Peyer's patch (tissue), 4 donors: ENCODE measurements at places on chromosomes 3 and 15.
A peak's percentile ranks its signal among the peaks of the same experiment; 100 is the strongest.

DNA sequence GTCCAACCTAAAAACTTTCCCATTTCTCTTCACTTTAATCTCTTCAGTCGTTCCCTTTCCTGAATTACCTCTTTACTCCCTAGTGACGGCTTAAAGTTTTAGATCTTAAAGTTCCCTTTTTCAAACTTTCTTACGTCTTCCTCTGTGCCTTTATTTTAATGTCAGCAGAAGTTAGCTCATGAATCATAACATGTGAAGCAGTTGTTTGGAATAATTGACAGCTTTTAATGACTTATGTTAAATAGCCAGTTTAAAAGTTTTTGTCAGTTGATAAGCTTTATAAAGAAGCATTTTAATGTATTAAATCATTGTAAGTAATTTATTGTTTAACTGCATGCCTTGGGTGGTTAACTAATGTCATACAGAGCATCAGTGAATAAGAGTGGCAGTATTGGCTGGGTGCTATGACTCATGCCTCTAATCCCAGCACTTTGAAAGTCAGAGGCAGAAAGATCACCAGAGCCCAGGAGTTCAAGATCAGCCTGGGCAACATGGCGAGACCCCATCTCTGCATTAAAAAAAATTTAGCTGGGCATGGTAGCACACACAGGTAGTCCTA, 33.9 kb downstream of the PIK3CA start:
- DNase-seq = no peak

- DNase-seq = no peak
Measured at GRCh38 chr3:126827121-126827520, 123.1 kb downstream of the CHCHD6 start.

- DNase-seq = no peak
Measured at GRCh38 chr3:25035526-25035925, 392.5 kb upstream of the RARB start.

GRCh38 chr3:171977860-171978259, 61.5 kb upstream of the FNDC3B start:
- no peak for DNase-seq

DNA sequence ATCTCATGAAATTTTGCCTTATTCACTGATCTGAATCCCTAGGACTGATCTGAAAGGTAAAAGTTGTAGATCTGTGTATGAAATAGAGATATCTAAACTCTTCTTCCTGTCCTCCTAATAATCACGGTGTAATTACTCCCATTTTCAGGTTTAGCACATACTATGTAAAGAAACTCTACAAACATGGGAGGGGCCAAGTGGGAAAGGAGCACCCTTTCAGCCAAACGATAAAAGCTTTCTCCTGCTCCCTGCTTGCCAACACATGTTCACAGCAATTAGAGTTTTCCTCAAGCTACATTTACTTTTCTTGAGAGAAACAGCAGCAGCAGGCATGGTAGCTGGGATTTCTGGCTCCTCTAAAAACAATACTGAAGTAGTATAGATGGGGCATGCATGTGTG, 71.6 kb downstream of the CHAC1 start:
- no peak for DNase-seq

- no peak for DNase-seq
Measured at GRCh38 chr15:63540449-63540848, 36.1 kb downstream of the USP3 start.

GRCh38 chr15:57734860-57735259, 28.3 kb downstream of the POLR2M start:
- DNase-seq = no peak

DNA sequence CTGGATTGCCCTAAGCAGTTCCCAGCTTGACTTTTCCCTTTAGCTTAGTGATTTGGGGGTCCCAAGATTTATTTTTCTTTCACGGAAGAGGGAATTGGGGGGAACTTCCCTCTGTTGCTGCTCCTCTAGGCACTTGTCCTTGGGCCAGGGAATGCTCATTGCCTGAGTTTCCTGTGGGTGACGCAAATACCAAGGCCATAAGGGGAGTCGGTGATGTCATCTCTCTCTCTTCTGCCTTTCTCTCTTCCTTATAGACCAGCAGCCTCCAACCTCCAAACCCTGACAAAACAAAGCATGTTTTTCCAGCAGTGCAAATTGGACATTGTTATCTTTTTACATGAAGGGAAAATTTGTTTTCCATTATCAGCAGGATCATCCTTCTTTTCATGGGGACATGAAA, 120.2 kb downstream of the ITPR1 start:
- no peak for DNase-seq

DNA sequence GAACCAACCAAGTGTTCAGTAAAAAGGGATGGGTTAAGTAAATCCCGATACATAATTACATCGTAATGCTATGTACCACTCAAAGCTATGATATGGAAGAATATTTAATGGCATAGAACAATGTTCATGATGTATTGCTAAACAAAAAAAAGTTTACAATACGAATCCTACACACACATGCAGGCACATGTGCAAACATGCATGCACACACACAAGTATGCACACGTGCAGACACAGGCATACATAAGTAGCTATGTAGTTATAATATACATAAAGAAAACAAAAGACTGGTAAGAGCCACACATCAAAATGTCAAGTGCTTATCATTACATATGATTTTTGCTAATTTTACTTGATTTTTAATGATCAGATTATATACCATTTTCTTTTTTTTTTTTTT, 74.2 kb downstream of the ARRDC4 start:
- no peak for DNase-seq

DNA sequence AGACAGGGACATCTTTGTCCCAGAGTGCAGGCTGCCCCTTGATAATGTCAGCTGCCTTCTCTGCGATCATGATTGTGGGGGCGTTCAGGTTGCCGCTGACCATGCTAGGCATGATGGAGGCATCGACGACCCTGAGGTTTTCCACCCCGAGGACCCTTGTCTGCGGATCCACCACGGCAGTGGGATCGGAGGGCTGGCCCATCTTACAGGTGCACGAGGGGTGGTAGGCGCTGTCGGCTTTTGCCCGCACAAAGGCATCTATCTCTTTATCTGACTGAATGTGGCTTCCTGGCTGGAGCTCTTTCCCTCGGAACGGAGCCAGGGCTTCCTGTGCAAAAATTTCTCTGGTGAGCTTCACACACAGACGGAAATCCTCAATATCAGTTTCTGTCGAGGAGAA, 28.4 kb downstream of the CHDH start:
- no peak for DNase-seq

DNA sequence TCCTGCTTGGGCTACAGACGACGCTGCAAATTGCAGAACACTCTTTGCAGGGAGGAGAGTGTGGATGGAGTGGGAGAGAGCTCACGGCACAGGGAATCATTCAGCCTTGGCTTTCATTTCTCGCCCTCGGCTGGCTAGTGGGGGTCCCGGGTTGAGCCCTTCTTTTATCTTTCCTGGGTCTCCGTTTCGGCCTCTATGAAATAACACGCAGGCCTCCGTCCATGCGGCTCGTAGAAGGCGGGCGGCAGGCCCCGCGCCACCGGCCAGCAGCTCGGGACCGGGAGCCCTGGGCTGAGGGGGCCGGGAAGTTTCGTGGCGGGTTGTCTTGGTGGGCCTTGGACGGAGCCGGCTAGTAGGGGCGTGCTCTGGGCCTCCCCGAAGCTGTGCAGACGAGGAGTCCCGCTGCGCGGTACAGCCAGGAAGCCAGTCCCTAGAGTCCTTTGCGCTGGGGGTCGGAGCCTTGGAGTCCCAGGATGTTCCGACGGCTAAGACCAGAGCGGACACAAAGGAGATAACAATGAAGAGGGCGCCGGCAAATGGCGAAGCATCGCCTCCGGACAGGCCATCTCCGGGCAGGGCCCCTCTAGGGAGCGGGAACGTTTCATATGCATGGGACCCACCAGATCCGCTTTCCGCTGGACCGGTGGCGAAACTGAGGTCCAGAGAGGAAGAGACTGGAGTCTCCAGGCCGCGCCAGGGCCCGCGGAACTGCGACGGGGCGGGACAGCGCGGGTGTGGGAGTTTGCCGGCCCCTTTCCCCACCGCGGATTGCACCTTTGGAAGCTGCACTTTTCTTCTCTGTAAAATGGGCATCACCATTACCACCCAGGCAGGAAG, 4.3 kb downstream of the RNU6-1 start:
- no peak for DNase-seq

- DNase-seq = no peak
Measured at GRCh38 chr15:35912196-35912595, 366.2 kb upstream of the DPH6 start.

GRCh38 chr15:72135719-72136118, 17.5 kb downstream of the SENP8 start:
- DNase-seq = no peak

- DNase-seq = no peak
Measured at GRCh38 chr3:64509206-64509605, 178.6 kb downstream of the ADAMTS9 start.

GRCh38 chr3:125051715-125052581, 3.8 kb downstream of the HEG1 start:
- DNase-seq = peak; percentile 52

GRCh38 chr3:117681619-117682018, 972.0 kb downstream of the TUSC7 start:
- DNase-seq = no peak

- DNase-seq = no peak
Measured at GRCh38 chr3:45113625-45114050, 32.5 kb downstream of the CDCP1 start.

GRCh38 chr3:12224181-12225147, 64.4 kb upstream of the PPARG start:
- DNase-seq = peak; percentile 91

DNA sequence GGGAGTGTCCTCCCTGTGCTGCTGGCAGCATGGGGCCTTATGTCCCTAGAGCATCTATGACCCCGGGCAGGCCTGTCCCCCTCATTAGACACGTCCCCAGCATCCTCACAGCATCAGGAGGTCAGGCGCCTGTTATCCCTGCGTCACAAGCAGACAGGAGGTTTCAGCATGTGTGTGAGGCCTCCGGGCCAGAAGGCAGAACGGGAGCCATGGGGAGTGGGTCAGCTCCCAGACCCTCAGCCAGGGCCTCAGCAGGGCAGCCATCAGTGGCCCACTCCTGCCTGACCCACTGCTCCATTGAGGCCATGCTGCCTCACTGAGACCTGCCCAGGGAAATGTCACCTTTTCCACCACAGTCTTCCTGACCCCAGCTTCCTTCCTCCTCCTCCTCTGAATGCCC, 71.6 kb downstream of the DNAJB8 start:
- no peak for DNase-seq

DNA sequence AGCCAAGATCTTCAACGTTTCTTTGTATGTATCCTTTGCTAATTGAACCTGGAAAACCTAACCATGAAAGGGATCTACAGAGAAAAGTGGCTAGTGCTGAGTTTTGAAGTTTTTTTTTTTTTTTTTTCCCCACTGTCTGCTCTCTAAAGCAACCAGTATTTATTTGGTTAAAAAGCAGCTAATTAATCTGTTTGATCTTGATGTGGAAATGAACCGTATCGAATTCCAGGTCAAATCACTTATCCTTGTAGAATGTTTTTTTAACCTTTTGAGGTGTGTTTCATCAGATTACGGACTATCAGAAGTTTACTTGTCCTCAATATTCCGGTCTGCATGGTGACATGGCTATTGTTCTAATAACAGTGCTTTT, 117.2 kb downstream of the FNDC3B start:
- no peak for DNase-seq

DNA sequence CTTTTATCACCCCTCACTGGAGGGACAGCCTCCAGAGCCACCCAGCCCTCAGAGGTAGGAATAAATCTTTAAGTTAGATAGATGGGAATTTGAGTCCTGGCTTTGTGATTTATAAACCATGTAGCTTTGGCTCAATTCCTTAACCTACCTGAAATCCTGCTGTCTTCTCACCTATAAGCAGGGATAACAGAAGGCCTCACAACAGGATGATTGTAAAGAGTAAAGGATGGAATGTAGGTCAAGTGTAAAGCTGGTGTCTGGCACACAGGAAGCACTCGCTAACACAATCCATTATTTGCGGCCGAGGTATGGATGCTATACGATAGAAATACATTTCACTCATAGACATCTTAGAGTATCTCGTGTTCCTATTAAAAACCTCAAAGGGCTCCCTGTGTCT, 162.9 kb upstream of the LRTM1 start:
- no peak for DNase-seq

DNA sequence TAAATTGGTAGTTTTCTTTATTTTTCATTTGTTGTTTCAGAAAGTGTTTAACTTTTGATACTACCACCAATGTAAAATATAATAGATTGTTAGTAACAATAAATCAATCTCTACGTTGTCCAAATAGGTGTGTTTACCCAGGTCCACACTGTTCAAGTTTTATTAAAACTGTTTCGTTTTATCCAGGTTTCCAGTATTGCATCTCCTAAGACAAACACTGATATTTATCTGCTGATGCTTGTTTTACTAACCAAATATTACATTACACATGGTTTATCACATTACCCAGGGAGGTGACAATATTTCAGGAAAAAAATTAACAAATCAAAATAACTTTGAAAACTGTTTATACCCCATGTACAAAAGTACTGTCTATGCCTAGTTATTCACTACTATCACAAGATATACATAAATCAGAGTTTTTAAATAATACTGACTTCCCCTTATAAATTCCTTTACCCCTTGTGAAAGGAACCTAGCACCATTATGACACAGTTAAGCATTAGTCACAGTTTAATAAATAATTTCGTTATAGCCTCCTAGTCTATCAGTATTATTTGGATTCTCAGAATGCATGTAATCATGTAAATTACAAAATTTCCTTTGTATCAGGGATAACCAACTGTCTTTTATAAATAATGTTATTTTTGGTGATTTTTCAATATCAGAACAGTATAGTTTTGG, 205.3 kb downstream of the ZBTB20 start:
- no peak for DNase-seq

DNA sequence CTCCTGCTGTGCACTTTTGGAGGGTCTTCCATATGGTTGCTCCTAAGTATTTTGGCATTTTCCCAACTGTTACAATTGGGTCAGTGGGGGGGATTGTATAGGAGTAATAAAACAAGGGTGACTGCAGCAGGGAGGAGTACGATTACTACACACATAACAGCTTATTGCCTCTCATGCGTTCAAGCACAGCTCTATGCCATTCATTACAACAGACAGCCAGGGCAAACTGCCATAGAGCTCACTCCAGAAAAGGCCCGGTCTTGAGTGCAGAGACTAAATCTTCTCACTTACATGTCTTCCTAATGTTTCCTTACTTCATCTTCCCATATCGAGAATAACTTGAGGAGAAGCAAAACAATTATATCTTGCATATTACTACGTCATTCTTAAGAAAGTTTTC, 1.4 kb upstream of the CHMP2B start:
- no peak for DNase-seq

DNA sequence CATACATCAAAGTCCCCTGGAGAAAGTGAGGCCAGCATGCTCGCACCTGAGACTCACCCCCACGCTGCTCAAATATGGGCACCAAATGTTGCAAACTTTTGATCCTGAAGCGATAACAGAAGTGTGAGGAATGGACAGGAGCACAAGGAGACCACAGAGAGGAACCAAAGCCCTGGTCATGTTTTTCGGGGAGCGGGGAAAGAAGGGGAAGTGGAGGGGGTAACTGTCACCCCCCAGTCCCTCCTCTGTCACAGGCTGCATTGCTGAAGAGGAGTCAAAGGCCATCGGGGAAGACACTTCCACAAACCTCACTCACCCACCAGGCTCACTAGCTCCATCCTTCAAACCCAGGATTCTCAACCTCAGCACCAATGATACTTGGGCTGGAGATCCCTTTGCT, 182.4 kb downstream of the UACA start:
- DNase-seq = no peak

- no peak for DNase-seq
Measured at GRCh38 chr15:65212097-65212496, 824 bp upstream of the CILP start.
